Adrenal gland (tissue), 19 donors: ENCODE measurements at places on chromosomes 5 and 9. TPM values are rescaled to one million over a fixed set of nuclear protein-coding genes. Genes with fewer than 3 reads are reported as not detected.
A peak's percentile ranks its signal among the peaks of the same experiment; 100 is the strongest.

The ZNF300 gene
- 0.61 TPM for total RNA-seq

DNA sequence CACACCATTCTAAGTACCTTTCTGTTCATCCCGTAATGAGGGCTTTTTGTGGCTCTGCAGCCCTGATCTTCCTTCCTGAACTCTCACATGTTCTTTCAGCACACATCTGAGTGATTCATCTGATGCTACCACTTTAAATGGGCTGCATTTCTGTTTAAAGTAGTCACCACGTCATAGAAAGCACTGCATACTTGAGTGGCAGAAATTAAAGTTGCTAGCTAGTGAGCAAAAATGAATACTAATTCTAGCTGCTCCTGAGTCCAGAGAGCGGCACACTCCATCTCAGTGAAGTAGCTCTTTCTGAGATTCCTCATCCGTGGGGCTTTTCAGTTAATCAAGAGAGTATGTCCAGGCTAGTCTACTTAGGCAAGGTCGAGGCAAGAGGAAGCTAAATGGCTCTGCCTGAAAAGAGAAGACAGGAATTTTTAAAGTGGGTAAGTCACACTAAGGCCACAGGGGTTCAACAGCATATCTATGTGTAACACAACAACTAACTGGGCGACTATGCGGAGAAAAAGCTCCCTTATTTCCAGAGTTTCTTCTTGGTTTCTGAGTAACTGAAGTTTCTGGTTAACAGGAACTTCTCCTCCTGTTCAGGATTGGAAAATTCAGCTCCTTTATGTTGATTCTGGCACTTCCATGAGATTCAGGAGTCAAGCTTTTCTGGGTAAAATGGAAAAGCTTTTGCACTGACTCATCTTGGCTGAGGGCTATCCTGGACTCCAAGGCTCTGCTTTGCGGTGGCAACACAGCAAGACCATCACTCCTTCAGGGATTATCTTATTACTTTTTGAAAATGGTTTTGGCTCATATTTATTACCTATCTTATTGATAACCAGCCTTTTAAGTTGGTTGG, 109.5 kb downstream of the TAF11L14 start:
- H3K36me3 ChIP-seq: no peaks in the 10 kb centered on the region
- no peaks in the 10 kb centered on the region for H3K4me1 ChIP-seq
- no peak overlapping the region for H3K27ac ChIP-seq
- H3K27me3 ChIP-seq: no peaks in the 10 kb centered on the region
- DNase-seq: no peak

GRCh38 chr9:129495620-129496472, 125.1 kb downstream of the C9orf50 start:
- H3K27me3 ChIP-seq: no peaks in the 10 kb centered on the region
- peak overlapping the region; percentile 95 for H3K27ac ChIP-seq
- DNase-seq: peak; percentile 97

GRCh38 chr5:132099076-132099748, 25.6 kb downstream of the CSF2 start:
- H3K27ac ChIP-seq: no peak overlapping the region
- H3K27me3 ChIP-seq: no peaks in the 10 kb centered on the region
- H3K4me1 ChIP-seq: peaks cover 8% of the 10 kb centered on the region
- H3K36me3 ChIP-seq: no peaks in the 10 kb centered on the region
- DNase-seq: no peak

GRCh38 chr5:72440207-72440638, 67.0 kb downstream of the ZNF366 start:
- no peak overlapping the region for H3K27ac ChIP-seq
- DNase-seq: no peak
- no peaks in the 10 kb centered on the region for H3K36me3 ChIP-seq
- H3K4me3 ChIP-seq: no peak overlapping the region

GRCh38 chr9:91710158-91710557, 239.9 kb downstream of the ROR2 start:
- H3K4me1 ChIP-seq: no peaks in the 10 kb centered on the region
- H3K4me3 ChIP-seq: no peak overlapping the region
- DNase-seq: no peak
- no peaks in the 10 kb centered on the region for H3K27me3 ChIP-seq

GRCh38 chr9:94719878-94720277, 6.6 kb upstream of the AOPEP start:
- no peaks in the 10 kb centered on the region for H3K27me3 ChIP-seq
- no peak overlapping the region for H3K4me3 ChIP-seq
- DNase-seq: no peak
- H3K27ac ChIP-seq: no peak overlapping the region

- no peak for DNase-seq
- H3K4me3 ChIP-seq: no peak overlapping the region
- no peaks in the 10 kb centered on the region for H3K27me3 ChIP-seq
- no peaks in the 10 kb centered on the region for H3K36me3 ChIP-seq
- H3K27ac ChIP-seq: no peak overlapping the region
These were observed 320.8 kb downstream of the CCDC171 start for GRCh38 chr9:15873573-15874177.
